ENCODE measurements at places on chromosomes 12 and 14.

DNA sequence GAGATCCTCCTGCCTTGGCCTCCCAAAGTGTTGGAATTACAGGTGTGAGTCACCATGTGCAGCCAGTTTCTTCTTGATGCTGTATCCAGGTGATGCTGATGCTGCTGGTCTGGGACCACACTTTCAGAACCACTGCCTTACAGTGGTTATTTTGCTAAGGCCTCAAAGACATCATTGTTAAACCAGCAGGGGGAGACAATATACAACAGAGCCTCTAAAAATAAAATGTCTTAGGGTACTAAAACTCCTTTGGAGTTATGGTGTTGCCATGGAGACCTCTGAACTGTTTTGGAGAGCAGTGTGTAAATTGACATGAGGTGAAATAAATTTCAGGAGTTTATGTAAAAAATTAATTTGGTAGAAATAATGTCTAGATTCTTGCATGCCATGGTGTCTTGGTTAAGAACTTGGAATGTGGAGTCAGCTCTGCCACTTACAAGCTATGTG lies 1.1 kb upstream of the ARG2 start:
- ATAC-seq, result peak; percentile 17

DNA sequence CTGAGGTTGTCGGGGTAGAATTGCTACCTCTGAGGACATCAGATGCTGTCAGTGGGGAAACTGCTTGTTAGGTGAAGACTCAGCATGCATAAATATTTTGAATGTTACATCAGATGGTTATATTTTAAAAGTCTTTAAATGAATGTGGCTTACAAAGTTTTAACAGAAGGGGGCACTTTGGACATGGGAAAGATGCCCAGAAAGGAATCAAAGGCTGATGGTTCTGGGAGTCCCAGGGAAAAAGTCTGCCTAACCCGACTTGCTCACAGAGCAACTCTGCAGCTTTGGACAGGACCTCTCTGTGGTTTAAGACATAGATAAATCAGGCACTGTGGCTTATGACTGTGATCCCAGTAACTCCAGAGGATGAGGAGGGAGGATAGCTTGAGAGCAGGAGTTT lies 474.9 kb downstream of the ATP23 start:
- no peak for ATAC-seq

DNA sequence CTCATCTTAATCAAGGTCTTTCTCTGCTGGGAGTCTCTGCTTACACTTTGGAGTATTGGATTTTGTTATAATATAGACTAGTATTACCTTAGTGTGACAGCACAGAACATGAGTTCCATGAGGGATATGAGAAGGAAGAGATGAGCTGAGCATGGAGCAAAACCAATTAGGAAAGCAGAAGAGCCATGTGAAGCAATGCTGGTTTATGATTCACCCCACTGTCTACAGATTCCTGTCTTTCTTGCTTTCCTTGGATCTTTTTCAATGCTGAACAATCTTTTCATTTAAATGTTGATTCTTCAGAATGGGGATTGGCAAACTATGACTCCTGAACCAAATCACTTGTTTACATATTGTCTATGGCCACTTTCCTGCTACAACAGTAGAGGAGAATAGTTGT lies 70.4 kb upstream of the KITLG start:
- peak; percentile 90 for ATAC-seq

DNA sequence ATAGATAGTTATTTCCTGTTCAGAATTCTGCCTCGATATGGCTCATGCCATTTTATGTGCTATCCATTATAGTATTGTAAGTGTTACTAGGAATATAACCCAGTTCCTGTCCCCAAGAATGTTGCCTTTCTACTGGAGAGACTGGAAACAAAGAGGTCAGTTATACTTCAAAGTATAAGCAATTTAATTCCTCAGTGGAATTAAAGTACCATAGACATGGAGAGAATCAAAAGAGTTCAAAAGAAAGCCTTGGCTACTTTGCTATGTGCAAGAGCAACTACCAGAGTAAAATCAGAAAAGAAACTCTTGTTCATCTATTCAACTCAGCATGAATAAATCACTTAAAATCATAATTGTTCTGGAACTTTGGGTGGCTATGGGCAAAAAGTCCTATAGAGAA lies 173.2 kb upstream of the EEA1 start:
- ATAC-seq, result no peak

- ATAC-seq, result no peak
Observed at GRCh38 chr12:76560086-76560491, 518 bp upstream of the OSBPL8 start.

- ATAC-seq, result peak; percentile 46
Observed at GRCh38 chr12:122123051-122123760, 44.6 kb downstream of the MLXIP start.

DNA sequence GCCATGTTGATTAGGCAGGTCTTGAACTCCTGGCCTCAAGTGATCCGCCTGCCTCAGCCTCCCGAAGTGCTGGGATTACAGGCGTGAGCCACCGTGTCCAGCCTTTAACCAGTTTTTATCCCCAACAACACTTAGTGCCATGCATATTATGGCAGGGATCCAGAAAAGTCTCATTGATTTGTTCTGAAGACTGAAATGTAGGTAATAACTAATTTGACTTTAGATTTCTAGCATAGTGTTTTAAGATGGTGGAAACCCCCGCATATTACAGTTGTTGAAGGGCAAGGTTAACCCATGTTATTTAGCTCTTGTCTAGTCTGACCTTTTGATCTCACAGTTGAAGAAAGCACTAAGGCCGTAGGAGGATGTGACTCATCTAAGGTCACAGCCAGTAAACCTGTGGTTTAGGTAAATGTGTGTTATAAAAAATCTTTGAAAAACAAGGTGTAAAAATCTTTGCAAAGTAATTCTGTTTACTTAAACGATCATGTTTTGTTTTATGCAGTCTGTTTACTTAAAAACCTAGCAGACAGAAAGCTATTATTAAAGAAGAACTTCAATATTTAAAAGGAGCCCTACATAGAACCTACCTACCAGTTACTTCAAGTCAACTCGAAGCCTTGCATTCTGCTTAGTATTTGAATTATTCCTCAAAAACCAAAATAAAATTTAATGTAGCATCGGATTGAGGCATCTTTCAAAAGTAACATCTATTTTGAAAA lies 24.8 kb downstream of the BICDL1 start:
- ATAC-seq, result peak; percentile 52

Measured in esophagus mucosa (tissue), 1 donor.